ENCODE measurements at places on chromosomes 1 and 21. TPM values are rescaled to one million over a fixed set of nuclear protein-coding genes. Genes with fewer than 3 reads are reported as not detected.

- H3K27me3 ChIP-seq = no peaks in the 10 kb centered on the region
- no peaks in the 10 kb centered on the region for H3K36me3 ChIP-seq
- H3K4me3 ChIP-seq = no peak overlapping the region
- no peak for DNase-seq
Observed at GRCh38 chr21:32137266-32137665, 141.6 kb downstream of the MIS18A start.

- no peaks in the 10 kb centered on the region for H3K27me3 ChIP-seq
- H3K36me3 ChIP-seq = no peaks in the 10 kb centered on the region
- DNase-seq = no peak
- H3K4me1 ChIP-seq = peaks cover 6% of the 10 kb centered on the region
Observed at GRCh38 chr1:59046134-59046533, 250.8 kb upstream of the FGGY start.

GRCh38 chr1:156062189-156062588 lies 1.2 kb downstream of the RAB25 start:
- H3K4me1 ChIP-seq = peaks cover 15% of the 10 kb centered on the region
- no peak for DNase-seq
- H3K36me3 ChIP-seq = no peaks in the 10 kb centered on the region
- no peaks in the 10 kb centered on the region for H3K27me3 ChIP-seq
- H3K27ac ChIP-seq = no peak overlapping the region

- no peak for DNase-seq
- no peak overlapping the region for H3K4me3 ChIP-seq
- no peaks in the 10 kb centered on the region for H3K4me1 ChIP-seq
- peaks cover 2% of the 10 kb centered on the region for H3K36me3 ChIP-seq
- no peaks in the 10 kb centered on the region for H3K27me3 ChIP-seq
Observed at GRCh38 chr1:89652373-89652772, 19.5 kb downstream of the LRRC8C start.

DNA sequence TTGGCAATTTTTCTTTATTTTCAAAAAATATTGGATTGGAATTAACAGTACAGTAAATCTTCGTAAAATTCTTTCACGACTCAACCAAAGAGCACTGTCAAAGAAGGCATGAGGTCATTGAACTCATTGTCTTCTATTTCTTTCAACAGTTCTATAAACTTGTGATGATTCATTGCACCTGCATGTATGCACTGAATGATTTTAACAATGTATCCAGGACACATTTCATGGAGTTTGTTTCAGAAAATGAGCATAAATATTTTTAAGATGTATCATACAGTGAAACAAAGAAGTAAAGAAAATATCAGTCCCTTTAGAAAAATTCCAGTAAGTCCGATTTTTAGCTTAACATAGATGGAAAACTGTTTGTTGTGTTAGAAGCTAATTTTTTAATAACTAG lies 33.6 kb upstream of the CD34 start:
- peaks cover 52% of the 10 kb centered on the region for H3K4me1 ChIP-seq
- no peak overlapping the region for H3K4me3 ChIP-seq
- peak overlapping the region; percentile 65 for H3K27ac ChIP-seq
- no peak for DNase-seq
- no peaks in the 10 kb centered on the region for H3K36me3 ChIP-seq

DNA sequence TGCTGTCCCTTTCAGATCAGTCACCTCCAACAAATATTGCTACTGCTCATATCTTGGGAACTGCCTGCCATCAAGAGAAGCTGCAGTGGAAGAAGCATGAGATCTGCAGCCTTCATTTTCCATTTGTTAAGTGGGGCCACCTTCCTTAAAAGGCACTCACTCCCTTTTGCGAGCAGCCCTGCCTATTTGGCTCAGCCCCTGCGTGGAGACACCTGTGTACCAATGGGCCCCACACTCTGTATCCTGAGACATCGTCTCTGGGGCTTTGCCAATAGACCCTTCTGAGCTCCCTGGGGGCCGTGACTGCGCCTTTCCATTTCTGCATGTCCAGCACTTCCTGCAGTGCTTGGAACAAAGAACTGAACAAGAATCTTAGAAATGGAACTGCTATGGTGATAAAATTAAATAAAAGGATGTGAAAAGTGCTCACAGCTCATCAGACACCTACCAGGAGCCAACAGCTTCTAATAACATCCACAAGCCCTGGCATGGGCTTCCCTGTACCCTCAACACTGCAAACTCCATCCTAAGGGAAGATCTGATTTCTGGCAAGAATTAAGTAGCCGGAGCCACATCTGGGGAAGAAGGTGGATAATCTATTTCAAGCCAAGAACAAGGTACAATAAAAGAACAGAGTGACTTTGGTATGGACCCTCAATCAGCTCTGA lies 36.7 kb downstream of the PARP1 start:
- H3K27me3 ChIP-seq = no peaks in the 10 kb centered on the region
- no peak overlapping the region for H3K27ac ChIP-seq
- H3K4me1 ChIP-seq = peaks cover 11% of the 10 kb centered on the region
- no peak for DNase-seq
- no peak overlapping the region for H3K4me3 ChIP-seq

DNA sequence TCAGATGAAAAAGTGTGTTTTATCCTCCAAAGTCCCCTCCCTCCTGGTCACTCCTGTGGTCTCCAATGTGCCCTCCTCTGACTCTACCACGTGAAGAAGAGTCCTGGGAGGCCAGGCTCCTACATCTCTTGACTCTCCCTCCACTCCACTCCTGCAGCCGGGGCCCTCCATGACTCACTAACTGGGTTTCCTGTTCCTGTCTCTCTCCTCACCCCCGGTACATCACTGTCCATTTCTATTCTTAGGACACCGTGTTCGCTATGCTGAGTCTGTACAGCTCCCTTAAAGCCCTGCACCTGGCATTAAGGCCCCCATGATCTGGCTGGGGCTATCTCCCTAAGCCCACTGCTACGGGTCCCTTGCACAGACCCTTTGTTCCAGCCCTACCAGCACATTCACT lies 93.4 kb downstream of the BCAR3 start:
- H3K27me3 ChIP-seq = no peaks in the 10 kb centered on the region
- peaks cover 93% of the 10 kb centered on the region for H3K36me3 ChIP-seq
- H3K4me3 ChIP-seq = no peak overlapping the region
- DNase-seq = no peak

- H3K27me3 ChIP-seq = no peaks in the 10 kb centered on the region
- no peak overlapping the region for H3K4me3 ChIP-seq
- no peak overlapping the region for H3K27ac ChIP-seq
- H3K36me3 ChIP-seq = no peaks in the 10 kb centered on the region
Observed at GRCh38 chr21:33936301-33937038, 20.9 kb upstream of the ATP5PO start.

DNA sequence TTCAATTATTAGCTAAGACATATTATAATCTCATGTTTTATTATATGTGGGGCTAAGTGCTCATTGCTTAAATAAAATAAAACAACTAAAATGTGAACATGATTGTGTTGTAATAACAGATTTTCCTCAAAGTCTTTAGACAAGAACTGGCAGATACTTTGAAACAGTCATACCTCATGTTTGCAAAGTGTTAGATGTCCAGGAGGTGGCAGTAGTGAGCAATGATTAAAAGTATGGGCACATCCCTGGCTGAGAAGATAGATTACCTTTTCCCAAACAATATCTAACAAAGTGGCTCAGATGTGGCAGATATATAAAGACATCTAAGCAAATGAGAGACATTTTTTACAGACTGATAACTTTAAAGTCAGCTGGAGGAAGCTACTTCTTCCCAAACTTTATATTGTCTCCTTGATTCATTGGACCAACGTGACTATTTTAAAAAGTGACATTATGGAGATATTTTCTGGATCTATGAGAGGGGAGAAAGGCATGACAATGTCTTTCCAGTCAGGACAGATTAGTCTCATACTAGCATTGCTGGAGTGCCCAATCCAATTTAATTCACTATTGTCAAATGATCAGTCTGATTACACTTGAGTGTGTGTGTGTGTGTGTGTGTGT lies 269.8 kb downstream of the S1PR1 start:
- no peaks in the 10 kb centered on the region for H3K36me3 ChIP-seq
- peak; percentile 11 for DNase-seq
- no peak overlapping the region for H3K27ac ChIP-seq

- no peaks in the 10 kb centered on the region for H3K27me3 ChIP-seq
- no peak for DNase-seq
- H3K36me3 ChIP-seq = no peaks in the 10 kb centered on the region
- no peaks in the 10 kb centered on the region for H3K4me1 ChIP-seq
Observed at GRCh38 chr1:216750031-216750627, 26.9 kb upstream of the ESRRG start.

GRCh38 chr1:228752675-228753265 lies 17.5 kb downstream of the RHOU start:
- H3K27me3 ChIP-seq = peaks cover 29% of the 10 kb centered on the region
- no peak overlapping the region for H3K4me3 ChIP-seq
- no peaks in the 10 kb centered on the region for H3K36me3 ChIP-seq

GRCh38 chr1:156652131-156652991 lies 10.4 kb downstream of the BCAN start:
- H3K4me1 ChIP-seq = peaks cover 8% of the 10 kb centered on the region
- H3K27ac ChIP-seq = no peak overlapping the region
- no peaks in the 10 kb centered on the region for H3K36me3 ChIP-seq
- peaks cover 44% of the 10 kb centered on the region for H3K27me3 ChIP-seq
- no peak overlapping the region for H3K4me3 ChIP-seq
- no peak for DNase-seq

DNA sequence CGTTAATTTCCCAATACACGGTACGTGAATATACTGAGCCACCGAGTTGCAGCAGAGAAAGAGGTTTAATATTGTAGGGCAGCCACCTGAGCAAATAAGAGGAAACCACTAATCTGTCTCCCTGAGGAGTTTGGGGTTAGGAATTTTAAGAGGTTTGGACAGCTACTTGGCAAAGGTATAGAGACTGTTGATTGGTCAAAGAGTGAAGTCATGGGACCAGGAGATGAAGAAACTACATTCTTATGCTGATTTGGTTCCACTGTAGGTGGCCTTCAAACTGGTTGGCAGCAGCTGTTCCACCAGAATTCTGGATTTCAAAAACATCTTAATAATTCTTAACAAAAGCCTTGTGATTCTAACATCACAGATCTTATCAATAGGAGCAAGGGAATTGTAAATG lies 485.4 kb upstream of the PRMT6 start:
- no peak overlapping the region for H3K27ac ChIP-seq
- H3K27me3 ChIP-seq = no peaks in the 10 kb centered on the region
- H3K36me3 ChIP-seq = no peaks in the 10 kb centered on the region
- H3K4me3 ChIP-seq = no peak overlapping the region

- DNase-seq = no peak
- H3K36me3 ChIP-seq = no peaks in the 10 kb centered on the region
- no peak overlapping the region for H3K4me3 ChIP-seq
- no peaks in the 10 kb centered on the region for H3K4me1 ChIP-seq
Observed at GRCh38 chr1:176735201-176735600, 272.2 kb downstream of the PAPPA2 start.

GRCh38 chr21:38291874-38292273 lies 35.1 kb downstream of the KCNJ15 start:
- DNase-seq = no peak
- peaks cover 73% of the 10 kb centered on the region for H3K4me1 ChIP-seq
- H3K36me3 ChIP-seq = no peaks in the 10 kb centered on the region
- no peaks in the 10 kb centered on the region for H3K27me3 ChIP-seq
- no peak overlapping the region for H3K4me3 ChIP-seq

GRCh38 chr1:161196521-161197451 lies 2.1 kb downstream of the ADAMTS4 start:
- H3K4me3 ChIP-seq = no peak overlapping the region
- no peak overlapping the region for H3K27ac ChIP-seq
- peaks cover 18% of the 10 kb centered on the region for H3K4me1 ChIP-seq

GRCh38 chr1:16241221-16241708 lies 4.3 kb upstream of the CPLANE2 start:
- H3K4me3 ChIP-seq = no peak overlapping the region
- H3K4me1 ChIP-seq = peaks cover 21% of the 10 kb centered on the region
- no peak for DNase-seq
- H3K36me3 ChIP-seq = no peaks in the 10 kb centered on the region
- no peak overlapping the region for H3K27ac ChIP-seq

DNA sequence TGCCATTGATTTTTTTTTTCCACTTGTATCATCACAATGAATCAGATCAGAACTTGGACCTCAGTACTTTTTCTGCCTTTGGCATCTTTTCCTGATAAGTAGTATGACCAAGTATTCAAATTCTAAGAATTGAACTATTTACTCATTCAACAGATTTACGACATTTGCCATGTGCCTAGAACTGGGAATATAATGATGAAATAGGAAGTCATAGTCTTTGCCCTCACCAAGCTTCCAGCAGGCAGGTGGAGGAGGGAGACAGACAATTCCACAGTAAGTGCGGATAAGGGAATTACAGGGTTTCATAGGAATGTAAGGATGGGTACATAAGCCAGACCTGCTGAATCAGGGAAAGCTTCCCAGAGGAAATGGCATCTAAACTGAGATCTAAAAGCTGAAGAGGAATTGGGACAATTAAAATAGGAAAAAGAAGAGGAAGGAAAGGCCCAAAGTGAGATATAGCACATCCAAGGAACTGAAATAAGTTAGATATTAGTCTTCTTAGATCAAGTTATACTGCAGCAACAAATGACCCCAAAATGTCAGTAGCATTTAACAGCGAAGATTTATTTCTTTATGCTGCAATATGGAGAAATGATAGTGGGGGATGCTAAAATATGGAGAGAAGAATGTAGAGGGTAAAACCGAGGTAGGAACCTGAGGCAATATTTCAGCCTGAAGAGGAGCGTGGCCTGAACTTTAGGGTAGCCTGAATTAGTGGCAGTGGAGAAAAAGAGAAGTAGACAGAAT lies 5.3 kb upstream of the DDX59 start:
- no peak overlapping the region for H3K4me3 ChIP-seq
- H3K4me1 ChIP-seq = 0 out of 2 replicates have a peak, but pooled peaks cover 3% of the 10 kb centered on the region
- H3K27me3 ChIP-seq = no peaks in the 10 kb centered on the region
- no peaks in the 10 kb centered on the region for H3K36me3 ChIP-seq

- H3K4me1 ChIP-seq = peaks cover 30% of the 10 kb centered on the region
- H3K4me3 ChIP-seq = no peak overlapping the region
- no peak overlapping the region for H3K27ac ChIP-seq
Observed at GRCh38 chr1:145799806-145800205, 24.1 kb downstream of the RNF115 start.

- DNase-seq = no peak
- H3K4me1 ChIP-seq = no peaks in the 10 kb centered on the region
- no peaks in the 10 kb centered on the region for H3K27me3 ChIP-seq
Observed at GRCh38 chr1:65230731-65231481, 78.4 kb upstream of the DNAJC6 start.

- no peaks in the 10 kb centered on the region for H3K27me3 ChIP-seq
- H3K27ac ChIP-seq = peak overlapping the region; percentile 61
- peak; percentile 85 for DNase-seq
- H3K4me3 ChIP-seq = no peak overlapping the region
Observed at GRCh38 chr1:91830242-91831131, 55.5 kb downstream of the TGFBR3 start.

The ADGRL4 gene
- not detected for total RNA-seq

The DIO1 gene
- not detected for total RNA-seq

The PEAR1 gene
- total RNA-seq = 1.0 TPM

The TPTE gene
- not detected for total RNA-seq

The ICOSLG gene
- not detected for total RNA-seq
